Tibial nerve (tissue), 4 donors: ENCODE measurements at places on chromosomes 2 and 18. TPM values are rescaled to one million over a fixed set of nuclear protein-coding genes. Genes with fewer than 3 reads are reported as not detected.

DNA sequence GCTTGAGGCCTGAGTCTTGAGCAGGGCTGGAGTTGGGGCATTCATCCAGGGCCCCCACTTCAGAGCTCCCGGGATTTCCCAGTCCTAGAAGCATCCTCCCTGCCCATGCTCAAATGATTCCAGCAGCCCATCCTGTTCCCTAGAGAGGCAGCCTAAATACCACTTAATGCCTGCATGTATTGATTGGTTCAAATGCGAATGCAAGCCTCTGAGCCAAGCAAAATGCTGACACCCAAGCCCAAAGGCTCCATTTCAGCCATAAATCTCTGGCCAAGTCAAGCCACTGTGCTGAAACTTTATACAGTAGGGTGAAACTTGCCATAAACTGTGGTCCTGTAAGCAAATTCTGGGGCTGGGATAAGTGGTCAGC is 279.8 kb downstream of the CLIP4 start:
- DNase-seq = no peak

DCC gene
- 0.84 TPM for total RNA-seq

DNA sequence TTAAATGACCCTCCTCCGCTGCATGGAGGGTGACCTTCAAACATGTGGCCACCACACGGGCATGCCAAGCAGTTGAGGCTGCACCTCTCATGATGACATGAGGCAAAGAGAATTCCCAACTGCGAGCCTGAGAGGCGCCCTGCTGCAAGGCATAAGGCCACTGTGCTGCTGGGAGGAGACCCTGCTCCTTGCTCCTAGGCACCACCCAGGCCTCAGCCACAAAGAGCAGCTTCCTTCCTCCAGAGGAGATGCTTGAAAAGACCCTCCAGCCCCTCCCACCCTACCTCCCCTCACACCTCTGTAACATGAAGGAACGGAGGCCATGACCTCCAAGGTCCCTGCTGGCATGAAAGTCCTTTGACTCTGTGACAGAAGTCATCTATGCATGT is 11.4 kb downstream of the CHST10 start:
- DNase-seq = no peak

GRCh38 chr18:26543373-26543772 is 5.0 kb downstream of the KCTD1 start:
- no peak for DNase-seq

DNA sequence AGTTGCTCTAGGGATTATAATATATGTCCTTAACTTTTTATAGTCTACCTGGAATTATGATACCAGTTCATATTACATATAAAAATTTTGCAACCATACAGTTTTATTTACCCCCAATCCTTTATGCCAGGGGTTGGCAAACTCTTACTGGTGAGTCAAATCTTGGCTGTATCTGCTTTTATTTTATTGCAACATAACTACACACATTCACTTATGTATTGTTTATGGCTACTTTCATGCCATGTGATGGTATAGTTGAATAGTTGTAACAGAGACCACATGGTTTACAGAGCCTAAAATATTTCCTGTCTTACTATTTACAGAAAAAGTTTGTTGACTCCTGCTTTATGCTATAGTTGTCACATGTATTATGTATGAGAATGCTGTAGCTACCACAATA is 25.8 kb upstream of the DLX2 start:
- no peak for DNase-seq

OXER1 gene
- 1.1 TPM for total RNA-seq

- DNase-seq = no peak
Measured at GRCh38 chr18:74387383-74387782, 69.7 kb downstream of the DIPK1C start.

DNA sequence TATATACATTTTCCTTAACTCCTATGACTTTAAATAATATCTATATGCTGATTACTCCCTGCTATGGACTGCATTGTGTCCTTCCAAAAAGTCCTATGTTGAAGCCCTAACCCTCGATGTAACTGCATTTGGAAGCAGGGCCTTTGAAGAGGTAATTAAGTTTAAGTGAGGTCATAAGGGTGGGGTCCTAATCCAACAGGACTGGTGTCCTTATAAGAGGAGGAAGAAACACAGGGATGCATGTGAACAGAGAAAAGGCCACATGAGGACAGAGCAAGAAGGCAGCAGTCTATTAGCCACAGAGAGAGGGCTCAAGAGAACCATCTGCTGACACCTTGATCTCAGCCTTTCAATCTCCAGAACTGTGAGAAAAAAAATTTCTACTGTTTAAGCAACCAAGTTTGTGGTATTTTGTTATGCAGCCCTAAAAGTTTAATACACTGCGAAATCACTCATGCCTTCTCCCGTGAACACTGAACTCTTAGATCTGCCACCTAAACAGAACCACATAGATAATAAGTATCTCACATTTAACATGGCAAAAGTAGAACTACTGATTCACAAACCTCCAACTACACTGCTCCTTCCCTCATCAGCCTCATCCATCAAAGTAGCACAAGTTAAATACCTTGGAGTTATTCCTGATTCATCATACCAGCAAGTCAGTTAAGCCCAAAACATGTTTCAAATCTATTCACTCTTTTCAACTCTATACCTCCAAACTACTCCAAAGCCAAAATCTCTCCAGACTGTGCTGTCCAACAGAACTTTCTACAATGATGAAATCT is 65.4 kb downstream of the HIBCH start:
- DNase-seq = no peak

DNA sequence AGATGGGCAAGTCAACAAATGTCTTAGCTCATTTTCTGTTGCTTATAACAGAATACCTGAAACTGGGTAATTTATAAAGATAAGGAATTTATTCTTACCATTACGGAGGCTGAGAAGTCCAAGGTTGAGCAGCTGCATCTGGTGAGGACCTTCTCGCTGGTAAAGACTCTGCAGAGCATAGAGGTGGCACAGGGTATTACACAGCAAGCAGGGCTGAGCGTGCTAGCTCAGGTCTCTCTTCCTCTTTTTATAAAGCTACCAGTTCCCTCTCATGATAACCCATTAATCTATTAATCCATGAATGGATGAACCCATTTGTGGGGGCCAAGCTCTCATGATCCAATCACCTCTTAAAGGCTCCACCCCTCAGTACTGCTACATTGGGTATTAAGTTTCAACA is 109.1 kb downstream of the CDK15 start:
- no peak for DNase-seq

ARHGEF4 gene
- total RNA-seq = 16.3 TPM
